Effector CD8-positive, alpha-beta T cell (primary cell): ENCODE measurements at places on chromosomes 2 and 18.

DNA sequence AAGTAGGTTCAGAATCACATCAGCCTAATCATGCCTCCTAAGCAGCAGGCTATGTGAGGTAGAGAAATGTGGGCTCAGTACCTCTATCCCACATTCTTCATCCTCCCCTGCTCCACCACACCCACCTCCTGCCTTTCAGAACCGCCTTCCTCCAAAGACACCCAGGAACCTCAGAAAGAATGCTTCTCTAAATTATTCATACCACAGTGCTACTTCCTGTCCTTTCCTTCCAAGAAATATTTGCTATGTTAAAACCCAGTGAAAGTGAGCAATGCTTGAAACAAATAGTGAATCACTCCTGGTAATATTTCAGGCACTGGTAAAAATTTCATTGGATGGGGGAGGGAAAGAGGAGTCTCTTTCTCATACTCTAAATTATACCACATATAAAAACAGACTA is 24.0 kb upstream of the CREB1 start:
- DNase-seq, result no peak

- peak; percentile 13 for DNase-seq
These were observed 92.3 kb downstream of the B3GNT2 start for GRCh38 chr2:62287899-62288880.

- DNase-seq, result no peak
These were observed 177.4 kb downstream of the TWIST2 start for GRCh38 chr2:239025096-239025801.

DNA sequence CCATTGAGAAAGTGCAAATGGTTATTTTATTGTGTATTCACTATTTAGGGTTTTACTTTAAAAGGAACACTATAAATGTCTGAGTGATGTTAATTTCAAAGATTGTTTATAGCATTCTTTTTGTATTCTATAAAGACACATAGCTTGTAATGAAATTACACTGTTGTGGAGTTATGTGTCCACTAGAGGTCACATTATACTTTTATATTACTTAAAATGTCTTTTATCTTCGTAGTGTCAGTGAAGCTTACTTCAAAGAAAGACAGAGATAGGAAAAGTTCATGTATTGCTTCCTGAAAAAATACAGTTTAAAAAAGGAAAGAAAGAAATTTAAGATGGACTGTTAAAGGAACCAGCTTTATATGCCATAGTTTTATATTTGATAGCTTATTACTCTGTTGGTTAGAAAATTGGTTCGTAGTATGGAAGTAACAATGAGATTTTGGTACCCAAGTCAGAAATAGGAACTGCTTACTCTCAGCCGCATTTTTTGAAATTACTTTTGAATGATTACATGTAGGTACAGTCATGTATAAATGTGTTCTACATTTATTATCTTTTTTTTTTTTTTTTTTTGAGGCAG is 20.5 kb downstream of the APLF start:
- no peak for DNase-seq

DNA sequence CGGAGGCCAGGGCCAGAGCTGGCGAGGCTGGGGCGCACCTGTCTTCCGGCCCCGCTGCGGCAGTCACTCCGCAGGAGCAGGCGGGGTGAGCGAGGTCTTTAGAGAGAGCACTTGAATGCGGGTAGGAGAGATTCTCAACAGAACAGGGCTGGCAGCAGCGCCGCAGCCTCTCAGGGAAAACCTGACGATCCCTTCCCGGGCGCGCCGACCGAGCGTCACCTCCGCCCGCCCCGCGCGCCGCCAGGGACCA is 526 bp downstream of the PRKRA start:
- DNase-seq, result peak; percentile 74

- DNase-seq, result no peak
These were observed 372.4 kb upstream of the RND3 start for GRCh38 chr2:150859877-150860276.

- DNase-seq, result no peak
These were observed 71.2 kb downstream of the EIF2AK3 start for GRCh38 chr2:88556026-88556425.

GRCh38 chr2:238138331-238139195 is at the start of gene KLHL30:
TSS of gene KLHL30 (plus strand) at chr2:238138668. CDS start at chr2:238140755, 2,087 bp downstream.
- no peak for DNase-seq
